ENCODE measurements at places on chromosomes 4 and X.

- no peak for DNase-seq
These were observed 1.8 kb upstream of the MID1 start for GRCh38 chrX:10622197-10622596.

- no peak for DNase-seq
These were observed 24.3 kb downstream of the AWAT2 start for GRCh38 chrX:70025464-70025863.

- no peak for DNase-seq
These were observed 14.2 kb upstream of the OSTC start for GRCh38 chr4:108636246-108636645.

DNA sequence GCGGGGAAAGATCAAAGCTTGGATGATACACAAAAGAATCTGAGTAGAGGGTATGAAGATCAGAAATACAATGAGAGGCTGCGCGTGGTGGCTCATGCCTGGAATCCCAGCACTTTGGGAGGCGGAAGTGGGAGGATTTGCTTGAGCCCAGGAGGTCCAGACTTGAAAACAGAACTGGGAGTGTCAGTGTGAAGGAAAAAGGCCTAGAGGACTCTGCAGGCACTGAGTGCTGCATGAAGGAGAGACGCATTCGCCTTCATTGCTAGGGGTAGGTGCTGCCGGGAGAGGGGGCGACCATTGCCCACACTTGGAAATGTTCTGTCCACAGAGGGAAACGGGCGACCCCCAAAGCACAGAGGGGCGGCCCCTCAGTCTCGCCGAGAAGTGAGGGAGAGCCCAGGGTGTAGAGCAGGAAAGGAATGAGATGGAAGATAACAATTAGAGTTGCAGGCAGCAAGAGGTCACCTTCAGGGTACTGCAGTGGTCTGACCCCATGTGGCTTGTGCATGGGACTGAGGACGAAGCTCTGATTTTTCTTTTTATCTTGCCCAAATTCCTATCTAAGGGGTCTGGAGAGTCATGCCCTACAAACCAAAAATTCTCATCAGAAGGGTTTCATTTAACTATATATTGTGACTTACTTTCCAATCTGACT lies 31.8 kb upstream of the ARSD start:
- no peak for DNase-seq

- DNase-seq: no peak
These were observed 976.5 kb downstream of the RPA4 start for GRCh38 chrX:97860226-97860625.

DNA sequence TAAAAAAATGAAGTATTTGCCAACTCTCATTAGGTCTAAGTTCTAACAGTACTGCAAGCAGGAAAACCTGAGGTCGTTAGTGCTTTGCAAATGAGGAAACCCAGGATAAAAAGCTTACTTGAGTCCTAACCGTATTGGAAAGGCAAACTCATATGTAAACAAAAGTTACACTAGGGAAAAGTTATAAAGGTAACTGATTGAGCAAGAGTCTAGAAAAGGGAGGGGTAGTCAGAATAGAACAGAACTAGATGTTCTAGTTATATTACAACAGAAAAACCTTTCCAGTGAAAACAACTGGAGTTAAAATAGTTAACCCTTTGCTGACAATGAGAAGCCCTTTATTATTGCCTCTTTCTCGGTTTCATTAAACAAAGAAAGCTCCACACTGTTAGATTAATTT lies 66.4 kb upstream of the MAOA start:
- DNase-seq: no peak

DNA sequence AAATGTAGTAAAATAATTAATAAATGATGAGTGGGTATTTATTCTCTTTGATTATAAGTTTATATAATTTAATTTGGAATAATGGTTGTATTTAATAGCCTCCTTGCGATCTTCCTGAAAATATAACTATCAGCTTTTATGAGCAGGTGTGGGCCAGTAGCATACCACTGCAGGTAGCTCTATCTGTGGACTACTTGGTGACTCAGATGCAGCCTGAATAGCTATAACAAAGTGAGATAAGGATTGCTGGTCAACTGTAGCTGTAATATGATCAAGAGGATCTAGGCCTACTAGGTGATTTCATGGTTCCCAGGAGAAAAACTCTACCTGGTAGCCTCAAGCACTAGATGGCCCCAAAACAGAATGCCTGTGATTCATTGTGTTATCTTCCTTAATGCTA lies 47.1 kb upstream of the BMP15 start:
- no peak for DNase-seq

DNA sequence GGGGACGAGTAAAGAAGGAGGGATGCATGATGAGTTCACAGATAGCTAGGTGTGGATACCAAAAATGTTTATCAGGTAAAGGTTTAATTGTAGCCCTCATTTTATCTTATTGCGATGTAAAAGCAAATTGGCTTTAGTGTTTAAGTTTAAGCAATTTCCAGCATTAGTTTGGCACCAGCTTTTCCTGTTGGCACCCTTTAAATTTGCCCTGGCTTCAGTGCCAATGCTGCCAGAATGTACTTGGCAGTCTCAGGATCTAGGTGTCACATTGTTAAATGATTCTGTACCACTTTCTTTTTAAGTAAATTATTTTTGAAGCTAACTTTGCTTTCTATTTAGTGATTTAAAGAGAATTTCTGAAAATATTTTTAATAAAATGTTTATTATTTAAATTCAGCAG lies 681.8 kb downstream of the PCDH18 start:
- DNase-seq: no peak

GRCh38 chrX:47864785-47865184 lies 28.1 kb downstream of the ZNF81 start:
- no peak for DNase-seq

- no peak for DNase-seq
These were observed 6.5 kb downstream of the SPRY1 start for GRCh38 chr4:123403080-123403604.

DNA sequence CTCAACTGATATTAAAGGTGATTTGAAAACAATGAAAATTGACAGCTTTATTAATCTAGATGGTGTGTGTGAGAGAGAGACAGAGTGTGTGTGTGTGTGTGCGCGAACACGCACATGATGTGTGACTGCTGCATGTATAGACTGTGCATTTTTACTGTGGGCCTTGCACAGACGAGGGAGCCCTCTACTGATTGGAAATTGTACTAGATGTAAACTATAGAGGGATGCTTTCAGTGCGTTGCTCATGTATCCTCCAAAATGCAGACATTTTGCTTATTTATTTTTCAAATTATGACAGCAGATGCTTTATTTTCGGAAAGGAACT lies 168.4 kb upstream of the GK2 start:
- DNase-seq: no peak

DNA sequence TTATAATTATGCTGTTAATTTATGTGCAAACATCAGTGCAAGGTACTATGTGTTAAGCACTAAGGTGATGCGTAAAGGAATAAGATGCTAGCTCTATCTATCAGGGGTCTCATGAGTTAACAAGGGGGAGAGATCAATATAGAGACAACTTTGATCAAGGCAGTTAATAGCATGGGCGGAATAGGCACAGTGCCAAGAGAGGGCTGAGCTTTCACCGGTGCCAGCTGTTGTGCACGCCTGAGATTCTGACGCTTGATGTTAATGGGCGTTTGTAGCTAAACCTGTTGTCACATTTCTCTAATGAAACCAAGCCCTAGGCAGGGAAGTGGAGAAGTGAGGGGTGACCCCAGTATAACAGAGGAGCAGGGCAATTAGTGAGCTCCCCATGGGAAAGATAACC lies 86.0 kb upstream of the NMU start:
- DNase-seq: no peak

GRCh38 chr4:184599492-184600135 lies 49.6 kb downstream of the CASP3 start:
- DNase-seq: no peak

DNA sequence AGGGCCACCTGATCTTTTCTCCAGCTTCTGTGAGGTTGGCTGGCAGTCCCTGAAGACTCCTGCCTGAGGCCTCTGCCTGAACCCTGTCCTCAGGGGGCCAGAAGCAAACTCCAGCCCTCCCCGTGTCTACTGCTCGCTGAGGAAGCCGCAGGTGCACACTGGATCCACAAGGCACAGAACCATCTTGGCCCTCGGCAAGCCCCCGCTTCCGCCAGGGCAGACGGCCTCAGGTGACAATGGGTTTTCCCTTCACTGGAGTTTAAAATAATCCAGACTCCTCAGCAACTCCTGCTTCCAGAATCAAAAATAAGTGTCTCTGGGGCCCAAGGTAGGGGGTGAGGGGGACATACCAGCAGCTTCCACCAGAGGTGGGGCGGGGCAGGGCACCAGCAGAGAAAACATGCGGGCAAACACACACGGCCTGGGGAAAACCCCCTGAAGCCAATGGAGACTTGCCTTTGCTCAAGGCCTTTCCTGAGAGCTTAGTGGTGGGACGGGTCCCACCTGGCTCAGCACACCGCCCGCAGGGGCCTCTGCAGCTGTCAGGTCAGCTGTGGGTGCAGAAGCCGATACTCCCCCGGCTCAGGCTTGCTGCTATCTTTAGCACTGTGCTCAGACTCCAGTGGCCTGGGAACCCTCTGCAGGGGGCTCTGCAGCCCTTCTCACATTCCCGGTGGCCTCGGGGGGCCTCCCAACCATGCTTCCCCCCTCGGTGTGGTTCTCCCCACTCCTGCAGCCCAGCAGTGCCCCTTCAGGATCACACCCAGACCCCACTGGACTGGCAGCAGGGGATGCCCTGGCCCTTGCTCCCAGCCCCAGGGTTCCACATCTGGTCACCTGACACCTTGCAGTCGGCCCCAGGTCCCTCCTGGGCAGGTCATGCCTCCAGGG lies 1.9 kb downstream of the MYL5 start:
- DNase-seq: no peak

- no peak for DNase-seq
These were observed 200.9 kb upstream of the FSTL5 start for GRCh38 chr4:162364651-162365050.

- DNase-seq: no peak
These were observed 14.4 kb downstream of the ADH1A start for GRCh38 chr4:99276417-99276816.

DNA sequence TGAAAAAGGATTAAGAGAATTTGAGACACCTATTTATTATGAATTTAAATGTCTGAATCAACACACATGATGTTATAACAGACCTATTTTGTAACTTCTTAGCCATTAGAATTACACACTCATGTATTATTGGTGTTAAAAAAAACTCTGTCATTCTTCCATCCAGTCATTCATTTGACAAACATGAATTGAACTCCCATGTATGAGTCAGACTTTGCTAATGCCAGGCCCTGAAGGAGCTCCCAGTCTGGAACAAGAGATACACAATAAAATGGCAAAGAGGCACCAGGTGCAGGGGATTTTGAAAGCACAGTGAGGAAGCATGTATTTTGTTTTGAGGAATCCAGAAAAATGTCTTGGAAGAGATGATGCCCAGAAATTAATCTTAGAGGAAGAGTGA lies 87.7 kb upstream of the EFHC2 start:
- no peak for DNase-seq

GRCh38 chr4:177483760-177484159 lies 41.5 kb upstream of the AGA start:
- no peak for DNase-seq

DNA sequence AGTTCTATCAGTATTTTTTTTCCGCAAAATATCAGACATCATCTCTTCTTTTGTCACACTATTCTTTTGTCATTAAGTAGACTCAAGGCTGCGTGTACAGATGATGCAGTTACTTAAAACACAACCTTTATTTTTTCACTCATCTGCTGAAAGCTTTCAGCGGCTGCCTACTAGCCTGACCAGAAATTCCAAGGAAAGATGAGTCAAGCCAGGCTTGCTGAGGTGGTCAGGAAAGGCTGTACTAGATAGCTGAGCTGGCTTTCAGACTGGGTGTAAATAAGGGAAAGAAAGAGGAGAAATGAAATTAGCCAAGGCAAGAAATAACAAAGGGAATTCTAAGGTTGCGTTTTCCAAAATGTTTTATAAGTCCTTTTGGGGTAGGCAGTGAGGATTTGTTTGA lies 17.9 kb downstream of the STK26 start:
- no peak for DNase-seq

DNA sequence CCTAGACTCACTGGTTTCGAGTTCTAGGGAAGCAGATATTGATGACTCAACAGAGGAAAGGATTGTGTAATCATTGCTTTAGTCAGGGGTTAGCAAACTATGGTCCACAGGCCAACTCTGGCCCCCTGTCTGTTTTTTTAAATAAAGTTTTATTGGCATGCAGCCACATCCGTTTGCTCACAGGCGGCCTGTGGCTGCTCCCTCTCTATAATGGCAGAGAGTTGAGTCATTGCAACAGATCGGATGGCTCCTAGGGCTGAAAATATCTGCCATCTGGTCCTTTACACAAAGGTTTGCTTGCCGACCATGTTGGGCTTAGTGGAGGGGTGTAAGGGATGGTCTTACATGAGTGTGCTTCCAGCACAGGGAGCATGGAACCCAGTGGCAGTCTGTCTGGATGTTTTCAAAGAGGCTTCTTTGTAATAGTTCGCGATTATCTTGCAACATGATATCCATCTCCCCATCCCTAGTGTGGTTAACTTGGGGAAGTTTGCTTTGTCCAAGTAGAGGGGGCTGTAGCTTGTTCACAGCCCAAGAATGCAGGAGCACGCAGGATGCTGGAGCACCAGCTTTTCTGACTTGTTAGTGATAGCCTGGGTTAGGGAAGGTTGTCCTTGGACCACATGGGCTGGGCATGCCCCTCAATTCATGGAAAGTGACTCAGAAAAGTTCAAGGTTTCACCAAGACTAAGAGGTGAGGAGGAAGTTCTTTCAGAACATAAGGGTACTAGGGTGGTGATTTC lies 59.3 kb upstream of the CLDN34 start:
- no peak for DNase-seq

All from CD4-positive, alpha-beta T cell treated with Interleukin-1 beta for 1 hour (primary cell).